ENCODE measurements at places on chromosomes 5 and 9.

DNA sequence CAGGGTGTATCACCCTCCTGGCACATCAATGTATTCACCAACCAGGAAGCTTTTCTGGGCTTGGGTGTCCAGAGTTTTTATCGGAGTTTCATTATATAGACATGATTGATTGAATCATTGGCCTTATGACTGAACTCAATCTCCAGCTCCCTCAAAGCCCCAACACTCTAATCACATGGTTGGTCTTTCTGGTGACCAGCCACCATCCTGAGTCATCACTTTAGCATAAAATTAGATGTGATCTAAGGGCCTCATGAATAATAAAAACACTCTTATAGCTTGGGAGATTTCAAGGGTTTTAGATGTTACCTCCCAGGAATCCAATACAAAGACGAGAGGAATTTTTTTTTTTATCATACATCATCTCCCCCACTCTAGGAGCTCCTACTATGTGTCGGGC lies 7.7 kb upstream of the PBX3 start:
- DNase-seq: no peak

DNA sequence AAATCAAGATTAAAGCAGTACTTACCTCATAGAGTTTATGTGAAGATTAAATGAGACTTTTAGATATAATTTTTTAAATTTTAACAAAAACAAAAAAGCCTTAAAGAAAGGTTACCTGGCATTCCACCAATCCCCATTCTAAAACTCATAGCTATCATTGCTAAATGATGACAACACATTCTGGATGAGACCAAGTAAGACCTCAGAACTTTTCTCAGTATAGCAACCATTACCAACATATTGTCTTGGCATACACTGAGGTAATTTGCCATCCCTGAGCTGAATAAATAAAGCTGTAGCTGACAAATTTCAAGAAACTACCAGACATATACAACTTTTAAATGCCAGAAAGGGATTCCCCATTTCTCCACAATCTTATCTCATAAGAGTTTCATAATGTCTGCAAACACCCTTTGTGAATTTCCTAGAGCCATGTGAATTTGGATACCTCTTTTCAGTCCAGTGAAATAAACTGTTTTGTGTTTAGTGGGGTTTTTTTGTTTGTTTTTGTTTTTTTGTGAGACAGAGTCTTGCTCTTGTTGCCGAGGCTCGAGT lies 29.5 kb downstream of the RANBP3L start:
- DNase-seq: no peak

GRCh38 chr5:80482578-80482977 lies 5.3 kb upstream of the FAM151B start:
- no peak for DNase-seq

- DNase-seq: no peak
Measured at GRCh38 chr9:135329571-135330306, 149.8 kb upstream of the PPP1R26 start.

DNA sequence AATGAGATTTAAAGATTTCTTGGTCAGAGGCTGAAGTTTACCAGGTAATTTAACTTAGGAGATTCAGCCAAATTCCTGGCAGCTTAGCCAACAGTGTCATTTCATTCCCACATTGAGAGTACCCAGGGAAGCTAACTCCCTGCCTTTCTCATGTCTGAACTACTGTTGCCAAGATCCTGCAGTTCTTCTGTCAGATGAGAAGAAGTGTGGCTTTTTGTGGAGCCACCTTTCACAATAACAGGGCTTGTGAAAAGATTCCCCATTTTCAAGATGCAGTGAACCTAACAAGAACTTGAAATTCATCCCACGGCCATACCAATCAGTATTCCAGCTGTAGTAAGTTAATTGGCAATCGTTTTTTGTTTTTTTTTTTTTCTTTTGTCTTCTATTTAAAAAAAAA lies 176.4 kb downstream of the XRCC4 start:
- no peak for DNase-seq

DNA sequence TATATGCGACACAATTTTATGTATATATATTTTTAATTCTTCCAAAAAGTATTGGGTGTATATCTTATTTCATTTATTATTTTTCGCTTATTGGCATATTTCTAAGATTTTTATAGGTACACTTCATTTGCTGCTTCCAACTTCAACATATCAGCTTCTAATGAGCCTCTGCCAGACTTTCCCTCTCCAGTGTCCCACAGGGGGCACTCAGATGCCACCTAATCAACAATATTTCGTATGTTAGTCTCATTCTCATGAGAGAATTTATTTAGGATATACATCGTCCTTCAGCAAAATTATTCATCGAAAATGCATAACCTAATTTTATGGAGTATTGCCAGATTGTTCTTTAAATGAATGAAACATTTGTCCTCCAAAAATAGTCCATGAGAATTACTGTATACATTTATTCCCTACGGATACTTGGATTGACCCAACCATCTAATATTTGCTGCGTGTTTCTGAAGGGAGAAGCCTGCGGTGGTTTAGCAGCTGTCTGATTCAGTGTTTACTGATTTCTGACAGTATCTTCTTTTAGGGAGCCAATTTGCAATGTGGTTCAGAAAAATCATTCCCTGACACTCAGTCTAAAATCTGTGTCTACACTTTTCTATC lies 100.6 kb upstream of the SELENOP start:
- DNase-seq: peak; percentile 57

GRCh38 chr5:127555826-127556225 lies 38.4 kb downstream of the PRRC1 start:
- DNase-seq: no peak

GRCh38 chr9:129664746-129665388 lies 580 bp upstream of the PRRX2 start:
- DNase-seq: no peak

- DNase-seq: no peak
Measured at GRCh38 chr5:163502521-163502920, 2.9 kb upstream of the MAT2B start.

GRCh38 chr5:177399997-177400868 lies at the start of gene PFN3:
TSS of gene PFN3 (minus strand) at chr5:177400661. CDS start at chr5:177400576, 85 bp downstream.
- no peak for DNase-seq

- DNase-seq: no peak
Measured at GRCh38 chr5:152113401-152113800, 188.8 kb upstream of the GLRA1 start.

GRCh38 chr9:118961857-118962256 lies 407.4 kb downstream of the BRINP1 start:
- DNase-seq: no peak

GRCh38 chr9:96522366-96522765 lies 72.4 kb downstream of the HABP4 start:
- DNase-seq: no peak

DNA sequence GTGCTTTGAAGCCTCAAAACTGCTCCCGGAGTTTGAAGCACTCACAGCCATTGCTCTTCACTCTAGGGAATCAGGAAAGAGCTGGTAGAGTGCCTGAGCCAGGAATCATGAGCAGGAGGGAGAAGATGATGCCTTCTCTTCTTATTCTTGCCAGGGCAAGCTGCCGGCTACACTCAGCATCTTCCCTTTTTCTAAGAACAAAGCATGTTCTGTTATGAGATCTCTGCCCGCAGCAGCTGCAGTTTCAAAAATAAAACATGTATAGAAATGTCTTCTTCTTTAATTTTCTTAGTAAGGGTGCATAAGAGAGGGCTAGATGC lies 57.9 kb upstream of the RICTOR start:
- no peak for DNase-seq

DNA sequence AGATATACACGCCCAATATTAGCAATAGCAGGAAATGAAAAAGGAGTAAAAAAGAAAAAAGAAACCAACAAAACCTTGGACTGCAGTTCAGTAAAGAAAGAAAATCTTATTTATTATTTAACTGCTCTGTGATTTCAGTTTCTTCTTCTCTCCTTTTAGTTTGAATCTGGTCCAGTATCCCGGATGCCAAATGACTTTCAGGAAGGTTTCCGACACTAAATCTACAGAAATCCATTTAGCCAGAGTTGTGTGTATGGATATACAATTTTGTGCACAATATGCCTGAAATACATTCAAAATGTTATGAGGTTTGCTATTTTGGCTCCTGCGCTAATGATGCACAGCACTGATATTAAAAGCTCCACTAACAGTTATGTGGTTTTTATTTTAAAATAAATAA lies 64.5 kb downstream of the FBXL7 start:
- DNase-seq: no peak

GRCh38 chr9:89413963-89414638 lies 83.8 kb downstream of the SEMA4D start:
- DNase-seq: no peak

DNA sequence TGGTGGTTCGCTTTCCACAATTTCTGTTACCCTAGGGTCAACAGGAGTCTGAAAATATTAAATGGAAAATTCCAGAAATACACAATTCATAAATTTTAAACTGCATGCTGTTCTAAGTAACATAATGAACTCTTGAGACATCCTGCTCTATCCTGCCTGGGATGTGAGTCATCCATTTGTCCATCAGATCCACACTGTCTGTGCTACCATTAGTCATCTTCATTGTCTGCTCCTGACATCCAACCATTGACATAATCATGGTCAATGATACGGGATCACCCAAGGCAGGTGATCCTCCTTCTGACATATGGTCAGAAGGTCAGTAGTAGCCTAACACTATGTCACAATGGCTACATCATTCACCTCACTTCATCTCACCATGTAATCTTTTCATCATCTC lies 276.7 kb upstream of the KIF2A start:
- DNase-seq: no peak

GRCh38 chr9:73996844-73997243 lies 500.3 kb upstream of the RORB start:
- no peak for DNase-seq

GRCh38 chr5:174601946-174602345 lies 122.4 kb upstream of the MSX2 start:
- DNase-seq: no peak

- no peak for DNase-seq
Measured at GRCh38 chr5:102031711-102032110, 264.4 kb downstream of the SLCO4C1 start.

- no peak for DNase-seq
Measured at GRCh38 chr9:38650564-38650963, 30.2 kb upstream of the ANKRD18A start.

GRCh38 chr5:28301712-28302111 lies 1263.3 kb upstream of the CDH9 start:
- no peak for DNase-seq

DNA sequence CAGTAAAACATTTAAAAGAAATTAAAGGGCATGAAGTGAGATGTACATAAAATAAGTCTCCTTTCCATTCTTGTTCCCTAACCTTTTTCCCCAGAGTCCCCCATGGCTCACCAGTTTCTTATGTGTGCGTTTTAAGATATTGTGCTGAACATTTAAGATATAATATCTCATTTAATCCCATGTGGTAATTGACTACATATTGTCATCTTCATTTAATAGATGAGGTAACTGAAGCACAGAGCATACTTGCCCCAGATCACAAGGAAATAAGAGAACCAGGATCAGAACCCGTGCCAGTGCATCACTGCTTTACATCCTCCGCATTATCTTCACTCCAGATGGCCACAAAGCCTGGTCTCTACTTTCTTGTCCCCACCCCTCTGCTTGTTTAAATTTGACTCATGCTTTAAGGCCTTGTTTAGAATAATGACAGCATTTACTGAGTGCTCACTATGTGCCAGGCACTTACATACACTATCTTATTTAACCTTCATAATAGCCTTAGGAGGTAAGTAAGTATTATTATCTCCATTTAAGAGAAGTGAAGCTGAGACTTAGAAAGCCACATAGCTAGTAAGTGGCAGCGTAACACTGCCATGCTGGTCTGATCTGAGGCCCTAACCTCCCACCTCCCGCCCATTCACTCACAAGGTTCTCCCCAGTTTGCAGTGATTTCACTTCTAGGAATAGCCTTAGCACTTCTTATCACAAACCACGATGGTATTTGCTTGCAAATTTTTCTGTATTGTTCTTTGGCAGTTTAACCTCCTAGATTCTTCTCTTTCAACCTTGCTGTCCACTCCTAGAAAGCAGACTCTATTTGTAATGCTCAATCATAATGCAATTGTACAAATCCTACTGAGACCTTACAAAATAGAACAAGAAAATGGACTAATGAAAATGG lies 78.4 kb upstream of the IL6ST start:
- DNase-seq: no peak

GRCh38 chr5:136308212-136308795 lies 57.0 kb downstream of the TRPC7 start:
- no peak for DNase-seq

DNA sequence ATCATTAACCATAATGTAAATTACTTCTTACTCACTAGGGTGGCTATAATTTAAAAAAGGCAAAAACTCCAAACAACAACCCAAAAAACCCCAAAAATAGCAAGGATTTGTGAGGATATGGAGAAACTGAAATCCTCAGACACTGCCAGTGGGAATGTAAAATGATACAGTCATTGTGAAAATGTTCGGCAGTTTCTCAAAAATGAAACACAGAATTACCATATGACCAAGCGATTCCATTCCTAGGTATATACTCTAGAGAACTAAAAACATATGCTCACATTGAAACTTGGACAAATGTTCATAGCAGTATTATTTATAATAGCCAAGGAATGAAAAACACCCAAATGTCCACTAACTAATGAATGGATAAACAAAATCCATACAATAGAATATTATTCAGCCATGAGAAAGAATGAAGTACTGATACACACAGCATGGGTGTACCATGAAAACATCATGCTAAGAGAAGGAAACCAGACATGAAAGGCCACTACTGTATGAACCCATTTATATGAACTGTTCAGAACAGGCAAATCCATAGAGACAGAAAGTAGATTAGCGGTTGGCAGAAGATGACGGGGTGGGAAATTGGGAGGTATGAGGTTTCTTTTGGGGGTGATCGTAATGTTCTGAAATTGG lies 119.1 kb downstream of the MAPKAP1 start:
- no peak for DNase-seq

DNA sequence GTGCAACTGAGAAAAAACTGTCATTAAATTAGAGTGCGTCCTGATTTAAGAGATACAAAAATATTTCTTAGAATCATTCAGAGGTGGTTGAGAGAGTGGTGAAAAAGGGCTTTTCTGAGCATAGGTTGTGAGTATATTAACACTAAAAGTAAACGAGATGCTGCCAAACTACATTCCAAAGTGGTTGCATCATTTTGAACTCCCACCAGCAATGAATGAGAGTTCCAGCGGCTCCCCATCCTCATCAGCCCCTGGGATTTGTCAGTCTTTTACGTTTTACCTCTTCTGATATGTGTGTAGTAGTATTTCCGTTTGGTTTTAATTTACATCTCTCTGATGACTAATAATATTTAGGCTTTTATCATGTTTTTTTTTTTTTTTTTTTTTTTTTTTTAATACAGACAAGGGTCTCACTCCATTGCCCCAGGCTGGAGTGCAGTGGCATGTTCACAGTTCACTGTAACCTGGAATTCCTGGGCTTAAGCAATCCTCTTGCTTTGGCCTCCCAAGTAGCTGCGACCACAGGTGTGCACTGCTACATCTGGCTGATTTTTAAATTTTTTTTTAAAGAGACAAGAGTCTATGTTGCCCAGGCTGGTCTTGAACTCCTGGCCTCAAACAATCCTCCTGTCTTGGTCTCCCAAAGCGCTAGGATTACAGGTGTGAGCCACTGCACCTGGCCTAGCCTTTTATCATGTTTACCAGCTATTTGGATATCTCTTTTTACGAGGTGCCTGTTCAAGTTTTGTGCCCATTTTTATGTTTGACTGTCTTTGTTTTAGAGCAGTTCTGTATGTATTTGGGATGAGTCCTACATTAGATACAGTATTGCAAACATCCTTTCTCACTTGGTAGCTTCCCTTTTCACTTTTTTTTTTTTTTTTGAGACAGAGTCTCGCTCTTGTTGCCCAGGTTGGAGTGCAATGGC lies 17.0 kb downstream of the PRRT1B start:
- no peak for DNase-seq
